ENCODE measurements at places on chromosomes 1 and 21.

DNA sequence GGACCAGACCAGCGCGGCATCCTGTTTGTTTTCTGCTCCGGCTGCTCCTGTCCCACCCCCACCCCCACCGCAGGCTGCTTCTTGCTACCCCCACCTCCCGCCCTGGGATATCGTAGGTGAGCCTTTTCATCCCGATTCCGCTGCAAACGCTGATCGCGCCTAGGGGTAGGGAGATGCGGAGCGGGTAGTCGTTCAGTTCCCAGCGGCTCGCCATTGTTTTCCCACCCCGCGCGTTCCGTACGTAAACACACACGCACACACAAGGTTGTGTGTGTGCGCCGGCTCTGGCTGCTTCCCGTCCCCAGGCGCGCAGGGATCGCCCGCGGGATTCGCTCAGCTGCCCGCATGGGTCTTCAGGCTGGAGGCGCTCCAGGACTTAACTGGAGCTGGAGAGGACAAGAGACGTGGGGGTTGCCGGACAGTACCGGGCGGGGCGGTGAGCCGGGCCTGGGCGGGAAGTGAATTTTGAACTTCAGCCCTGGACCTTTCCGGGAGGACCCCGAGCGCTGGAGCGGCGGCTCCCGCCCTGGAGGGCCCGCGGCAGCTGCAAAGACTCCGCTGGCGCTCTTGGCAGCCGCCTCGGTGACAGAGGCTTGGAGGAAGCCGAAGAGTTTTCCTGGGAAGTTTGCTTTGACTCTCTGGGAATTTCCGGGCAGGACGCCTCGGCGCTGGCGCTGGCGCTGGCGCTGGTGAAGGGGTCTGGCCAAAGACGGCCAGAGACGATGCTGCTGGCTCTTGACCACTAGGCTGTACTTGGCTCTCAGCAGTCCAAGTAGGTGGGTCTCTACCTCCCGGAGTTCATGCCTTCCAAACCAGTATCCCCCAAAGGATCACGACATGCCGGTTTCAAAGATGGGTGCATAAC is 1.6 kb downstream of the SOX13 start:
- no peak for DNase-seq

- DNase-seq, result no peak
Measured at GRCh38 chr1:173269490-173270230, 62.5 kb upstream of the TNFSF4 start.

DNA sequence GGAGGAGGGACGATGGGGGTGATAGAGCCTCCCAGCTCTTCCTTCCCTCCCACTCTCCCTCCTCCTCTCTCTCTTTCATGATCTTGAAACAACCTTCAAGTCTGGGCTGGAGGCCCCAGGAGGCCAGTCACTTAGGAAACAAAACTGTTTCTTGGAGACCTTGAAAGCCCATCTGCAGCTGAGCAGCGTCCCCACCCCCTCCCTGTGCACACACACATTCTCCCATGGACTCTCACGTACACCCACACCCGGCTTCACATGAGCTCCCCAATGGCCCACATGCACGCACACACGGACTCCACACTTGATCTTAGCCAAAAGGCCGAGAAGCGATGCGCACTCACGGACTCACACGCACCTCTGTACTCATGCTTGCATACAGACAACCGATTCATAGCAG is 3.2 kb upstream of the ATP1A2 start:
- no peak for DNase-seq

DNA sequence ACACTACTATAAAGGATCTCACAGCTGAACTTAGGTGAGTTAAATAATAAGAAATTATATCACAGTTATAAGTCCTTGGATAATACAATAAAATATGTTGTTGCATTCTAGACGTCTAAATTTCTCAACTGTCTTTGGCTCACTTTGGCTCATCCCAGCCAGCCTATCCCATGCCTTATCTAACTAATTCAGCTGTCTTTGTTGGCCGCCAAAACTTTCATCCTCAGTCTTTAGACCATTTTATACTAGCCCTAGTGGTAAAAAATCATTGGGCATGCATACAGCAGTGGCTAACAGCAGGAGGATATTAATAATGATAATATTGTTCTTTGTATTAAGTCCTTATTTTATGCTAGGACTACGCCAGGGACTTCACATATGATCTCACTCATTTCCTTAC is 59.3 kb downstream of the CCDC18 start:
- DNase-seq, result no peak

DNA sequence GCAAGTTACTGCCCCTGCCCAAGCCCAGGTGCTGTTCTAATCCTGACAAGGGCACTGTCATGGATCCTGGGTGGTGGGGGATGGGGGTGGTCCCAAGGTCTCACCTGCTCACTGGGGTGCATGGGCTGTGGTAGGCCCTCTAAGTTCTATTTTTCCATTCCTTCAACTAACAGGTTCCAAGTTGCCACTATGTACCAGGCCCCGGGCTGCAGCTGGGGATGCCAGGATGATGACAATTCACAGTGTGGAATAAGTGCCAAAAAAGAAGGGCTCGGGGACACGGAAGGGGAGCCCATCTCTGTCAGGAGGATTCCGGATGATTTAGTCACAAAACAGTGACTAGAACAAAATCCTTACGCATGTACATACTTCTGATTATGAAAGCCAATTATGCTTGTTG is 76.0 kb downstream of the STUM start:
- DNase-seq, result no peak

DNA sequence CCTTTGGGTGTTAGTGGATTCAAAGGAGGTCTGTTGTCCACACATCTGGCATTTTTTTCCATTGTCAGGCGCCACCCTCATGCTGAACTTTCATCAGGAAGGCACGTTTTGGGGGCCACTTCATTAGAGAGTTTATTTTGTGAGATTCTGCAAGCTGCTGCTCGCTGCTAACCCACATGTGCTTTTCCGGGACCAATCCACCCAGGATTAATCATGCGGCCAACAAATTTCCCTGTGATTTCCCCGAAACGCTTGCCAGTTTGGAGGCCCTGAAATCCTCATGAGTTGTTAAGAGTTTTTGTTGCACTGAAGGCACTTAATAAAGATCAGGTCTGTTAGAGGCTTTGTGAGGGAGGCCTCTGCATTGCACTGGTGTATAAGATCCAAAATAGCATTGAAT is 2.4 kb downstream of the PDPN start:
- DNase-seq, result no peak

DNA sequence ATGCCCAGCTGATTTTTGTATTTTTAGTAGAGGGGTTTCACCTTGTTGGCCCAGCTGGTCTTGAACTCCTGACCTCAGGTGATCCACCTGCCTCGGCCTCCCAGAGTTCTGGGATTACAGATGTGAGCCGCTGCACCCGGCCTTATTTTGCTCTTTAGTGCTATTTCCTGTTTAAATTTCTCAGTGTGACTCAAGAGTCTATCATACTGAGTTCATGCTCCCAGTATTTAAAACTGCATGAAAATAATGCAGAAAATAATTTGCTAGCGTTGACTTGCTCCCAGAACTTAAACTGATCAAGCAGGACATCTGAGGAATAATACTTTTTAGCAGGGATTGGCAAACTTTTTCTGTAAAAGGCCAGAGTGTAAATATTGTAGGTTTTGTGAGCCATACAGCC is 86.4 kb upstream of the C1orf21 start:
- no peak for DNase-seq

DNA sequence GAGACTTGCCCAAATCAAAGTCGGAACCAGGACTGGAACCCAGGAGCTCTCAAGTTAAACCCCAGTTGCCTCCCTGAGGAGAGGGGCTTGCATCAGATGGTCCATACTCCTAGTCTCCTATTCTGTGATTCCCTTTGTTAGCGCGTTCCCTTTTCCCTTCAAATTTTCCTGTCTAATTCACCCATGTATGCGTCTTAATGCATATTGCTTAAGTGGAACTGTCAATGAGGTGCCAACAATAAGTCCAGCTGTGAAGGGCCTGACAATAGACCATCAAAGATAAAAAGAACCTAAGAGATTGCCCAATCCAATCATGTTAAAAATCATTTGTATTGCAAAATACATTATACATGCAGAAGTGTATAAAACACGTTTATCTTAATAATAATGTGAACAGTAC is 634 bp upstream of the SPATA6 start:
- DNase-seq, result no peak

- DNase-seq, result no peak
Measured at GRCh38 chr1:60031146-60031545, 42.4 kb downstream of the C1orf87 start.

GRCh38 chr1:233617025-233617424 is 3.1 kb downstream of the KCNK1 start:
- DNase-seq, result no peak

DNA sequence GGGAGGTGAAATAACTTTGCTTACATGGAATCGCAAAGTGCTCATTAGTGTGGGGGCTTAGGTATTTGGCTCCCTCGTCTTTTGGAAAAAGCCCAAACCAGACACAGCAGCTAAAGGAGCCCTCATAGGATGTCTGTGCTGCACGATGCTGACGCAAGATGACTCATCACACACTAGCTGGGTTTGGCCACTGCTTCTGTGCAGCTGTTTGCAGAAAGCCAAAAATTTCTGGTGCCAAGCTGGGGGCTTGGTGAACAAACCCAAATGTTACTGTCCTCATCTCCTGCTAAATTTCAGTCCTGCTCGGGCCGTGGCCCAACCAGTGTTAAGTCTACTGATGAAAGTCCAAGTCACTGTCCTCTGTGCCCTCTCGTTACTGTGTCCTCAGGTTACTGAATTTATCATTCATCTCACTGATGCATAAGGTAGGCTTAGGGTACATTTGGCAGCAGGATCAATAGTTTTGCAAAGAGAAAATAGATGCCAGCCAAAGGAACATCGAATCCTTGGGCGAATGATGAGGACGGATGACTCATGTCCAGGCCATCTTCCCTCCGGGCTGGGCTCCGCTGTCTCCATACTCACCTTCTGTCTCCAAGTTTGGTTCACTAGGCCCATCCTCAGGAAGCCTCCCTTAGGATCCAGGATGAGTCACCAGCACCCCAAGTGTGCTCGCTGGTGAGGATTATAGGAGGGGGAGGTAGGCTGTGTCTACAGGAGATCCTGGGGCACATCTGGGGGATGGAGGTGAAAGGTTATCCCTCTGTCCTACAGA is 177.7 kb downstream of the ADSS2 start:
- DNase-seq, result no peak

DNA sequence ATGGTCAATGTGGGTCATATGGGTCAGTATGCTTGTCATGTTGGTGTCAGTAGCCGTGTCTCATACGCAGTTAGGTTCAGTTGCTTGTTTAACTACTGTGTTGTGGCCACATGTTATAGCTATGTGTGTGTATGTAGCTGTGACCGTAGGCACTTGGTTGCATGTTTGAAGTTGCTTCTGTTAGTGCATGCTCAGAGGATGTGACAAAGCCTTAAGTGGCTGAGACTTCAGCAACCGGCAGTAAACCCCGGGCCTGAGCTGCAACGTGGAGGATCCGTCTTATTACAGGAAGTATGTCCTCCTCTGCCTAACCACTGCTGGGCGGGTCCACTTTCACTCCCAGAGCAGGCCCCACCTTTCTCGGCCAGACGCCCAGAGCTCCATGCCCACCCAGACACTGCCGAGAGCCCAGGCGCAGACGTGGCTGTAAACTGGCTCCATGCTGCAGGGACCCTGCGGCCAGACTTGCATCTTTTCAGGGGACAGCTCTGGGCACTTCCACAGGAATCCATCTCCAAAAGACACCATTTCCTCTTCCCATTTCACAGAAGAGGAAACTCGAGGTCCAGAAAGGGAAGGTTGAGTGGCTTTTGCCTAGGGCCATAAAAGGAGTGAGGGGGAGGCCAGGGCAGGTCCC is 2.2 kb downstream of the TCEA3 start:
- DNase-seq, result peak; percentile 6

DNA sequence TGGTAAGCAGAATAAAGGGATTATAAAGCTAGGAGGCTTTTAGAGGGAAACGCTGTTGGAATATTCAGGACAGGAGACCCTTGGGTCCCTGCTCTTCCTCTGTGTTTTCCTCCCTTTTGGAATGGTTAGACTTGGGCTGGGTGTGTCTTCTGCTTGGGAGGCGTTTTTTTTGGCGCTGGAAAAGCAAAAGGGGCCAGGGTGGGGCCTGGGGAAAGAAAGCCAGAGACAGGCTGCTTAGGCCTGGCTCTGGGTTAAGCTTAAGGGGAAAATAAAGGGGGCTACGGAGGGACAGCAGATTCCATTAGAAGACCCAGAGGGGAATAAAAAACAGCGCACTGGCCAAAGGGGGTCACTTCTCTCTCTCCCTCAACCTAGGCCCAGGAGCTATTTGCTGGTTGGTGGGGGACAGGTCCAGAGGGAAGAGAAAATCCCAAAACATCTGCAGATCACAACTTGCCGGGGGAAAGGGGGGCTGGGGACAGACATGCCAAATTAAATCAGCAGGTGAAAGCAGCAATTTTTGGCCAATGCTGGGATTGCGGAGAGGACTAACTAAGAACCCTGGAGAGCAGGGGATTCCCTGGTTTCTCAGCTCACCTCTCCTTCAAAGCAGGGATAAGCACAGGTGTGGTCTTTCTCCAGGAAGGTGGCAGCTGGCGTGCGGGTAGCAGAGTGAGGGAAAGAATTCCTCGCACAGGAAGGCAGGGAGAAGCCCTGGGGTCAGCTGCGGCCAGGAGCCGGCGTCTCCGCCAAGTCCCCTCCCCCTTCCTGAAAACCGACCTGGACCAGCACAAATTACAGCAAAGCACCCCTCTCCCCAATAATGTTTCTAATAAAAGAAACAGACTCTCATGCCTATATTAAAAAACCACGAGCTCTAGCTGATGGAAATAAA is 82.2 kb upstream of the AK4 start:
- DNase-seq, result no peak

GRCh38 chr1:53957194-53957818 is 11.2 kb downstream of the LRRC42 start:
- DNase-seq, result no peak

DNA sequence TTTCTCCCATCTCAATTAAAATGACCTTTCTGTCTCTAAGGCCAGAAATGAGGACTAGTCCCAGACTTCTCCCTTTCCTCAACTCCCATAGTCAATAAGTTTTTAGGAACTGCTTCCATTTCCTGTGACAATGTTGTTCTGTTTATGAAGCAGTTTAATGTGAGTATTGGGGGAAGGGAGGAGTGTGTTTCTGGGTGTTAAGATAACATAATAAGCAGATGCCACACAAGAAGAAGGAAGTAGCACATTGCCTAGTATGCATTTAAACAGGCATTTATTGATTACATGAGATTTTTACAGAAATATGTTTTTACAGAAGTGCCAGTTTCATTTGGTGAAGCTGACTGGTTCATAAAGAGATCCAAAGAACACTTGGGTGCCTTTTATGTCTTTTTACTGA is 65.6 kb upstream of the TNR start:
- no peak for DNase-seq

GRCh38 chr1:170978371-170978910 is 43.1 kb downstream of the MROH9 start:
- no peak for DNase-seq

DNA sequence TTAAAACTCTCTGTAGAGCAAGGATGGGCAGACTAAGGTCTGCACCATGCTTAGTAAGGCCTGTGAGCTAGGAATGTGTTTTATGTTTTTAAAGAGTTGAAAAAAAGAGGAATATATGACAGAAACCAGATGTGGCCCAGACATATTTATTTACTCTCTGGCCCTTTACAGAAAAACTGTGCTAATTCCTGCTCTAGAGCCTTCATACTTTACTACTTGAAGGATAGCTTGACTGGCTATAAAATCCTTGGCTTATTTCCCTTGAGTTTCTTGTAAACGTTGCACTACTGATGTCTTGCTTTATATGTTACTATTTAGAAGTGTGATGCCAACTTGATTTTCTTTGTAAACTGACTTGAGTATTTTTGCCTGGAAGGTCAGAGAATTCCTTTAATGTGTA is 33.5 kb downstream of the CTBS start:
- no peak for DNase-seq

GRCh38 chr1:207968521-207969009 is 57.6 kb upstream of the CD34 start:
- DNase-seq, result no peak

Measured in stimulated activated CD8-positive, alpha-beta memory T cell treated with anti-CD3 and anti-CD28 coated beads, Interleukin-15, amount 100 ng/mL, for 48 hours (primary cell).